ENCODE measurements at places on chromosomes 6 and 20.

DNA sequence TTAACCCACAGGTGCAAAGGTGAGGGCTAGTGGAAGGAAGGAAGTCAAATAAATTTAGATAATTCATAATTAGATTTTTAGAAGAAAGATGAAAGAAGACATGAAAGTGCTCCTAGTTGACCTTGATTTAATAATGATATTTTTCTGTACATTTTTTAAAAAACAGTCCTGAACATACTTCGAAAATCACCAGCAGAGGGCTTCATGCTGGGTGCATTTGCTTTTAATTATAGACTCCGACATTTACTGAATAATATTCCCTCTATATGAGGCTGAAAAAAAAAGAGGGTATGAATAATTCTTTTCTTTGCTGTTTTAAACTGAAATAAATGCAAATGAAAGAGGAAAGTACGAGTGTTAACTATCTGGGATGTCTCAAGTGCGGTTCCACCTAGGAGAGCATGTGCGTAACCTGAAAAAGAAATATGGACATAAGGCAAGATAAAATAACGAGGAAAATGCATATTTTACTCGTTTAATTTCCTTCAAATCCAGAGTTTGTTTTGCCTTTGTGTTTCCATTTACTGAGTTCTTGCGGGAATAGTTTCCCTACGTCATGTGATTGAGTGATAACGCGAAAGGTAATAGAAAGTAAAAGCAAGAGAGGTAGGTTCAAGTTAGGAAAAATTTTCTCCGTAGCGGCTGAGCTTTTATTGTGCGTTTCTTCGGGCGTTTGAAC lies 3.1 kb upstream of the TFAP2B start:
- DNase-seq, result no peak

DNA sequence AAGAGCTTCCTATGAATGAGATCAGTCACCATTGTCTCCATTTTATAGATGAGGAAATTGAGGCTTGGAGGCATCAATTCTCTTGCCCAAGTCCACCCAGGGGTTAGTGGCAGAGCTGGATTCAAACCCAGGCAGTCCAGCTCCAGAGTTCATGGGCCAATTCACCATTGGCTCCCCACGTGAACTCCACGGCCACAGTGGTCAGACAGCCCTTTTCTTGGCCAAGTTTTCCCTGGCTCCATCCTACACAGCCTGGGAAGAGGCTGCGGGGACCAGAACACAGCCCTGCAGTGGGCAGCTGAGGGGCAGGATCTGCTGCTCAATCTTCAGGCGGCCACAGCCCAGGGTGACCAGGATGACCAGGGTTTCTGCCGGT lies 20.5 kb downstream of the TGM2 start:
- DNase-seq, result no peak

- no peak for DNase-seq
These were observed 257.0 kb downstream of the NRN1 start for GRCh38 chr6:5749651-5750215.

DNA sequence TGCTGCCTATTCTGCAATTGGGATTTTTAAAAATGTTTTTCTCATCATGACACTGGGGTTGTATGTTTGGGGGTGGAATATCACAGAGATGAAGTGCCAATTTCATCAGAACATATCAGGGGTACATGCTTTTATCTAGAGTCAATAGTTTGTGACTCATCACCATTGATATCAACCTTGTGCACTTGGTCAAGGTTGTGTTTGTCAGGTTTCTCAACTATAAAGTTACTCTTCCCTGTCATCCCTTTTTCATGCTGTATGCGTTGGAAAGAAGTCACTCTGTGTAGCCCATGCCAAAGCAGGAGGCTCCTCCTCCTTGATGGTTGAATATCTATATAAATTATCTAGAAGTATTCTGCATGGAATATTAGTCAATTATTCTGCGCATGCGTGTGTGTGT lies 145.4 kb upstream of the TSHZ2 start:
- DNase-seq, result no peak

DNA sequence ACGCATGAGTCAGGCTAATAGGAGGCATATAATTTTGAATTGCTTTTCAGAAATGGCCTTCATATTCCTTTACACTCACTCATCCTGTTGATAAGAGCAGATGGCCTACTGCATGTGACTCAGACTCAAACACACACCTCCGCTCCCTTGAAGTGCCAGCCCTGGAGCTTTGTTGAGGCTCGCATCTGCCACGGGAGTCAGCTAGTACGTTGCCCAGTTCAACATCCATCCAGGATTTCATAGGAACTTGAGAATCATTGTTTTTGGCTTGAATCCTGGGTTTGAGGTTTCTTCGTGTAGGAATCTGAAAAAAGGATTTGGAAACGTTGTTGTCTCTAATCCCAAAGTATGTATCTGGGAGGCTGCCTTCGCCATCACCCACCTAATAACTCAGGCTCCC lies 87.4 kb upstream of the JAG1 start:
- DNase-seq, result no peak

DNA sequence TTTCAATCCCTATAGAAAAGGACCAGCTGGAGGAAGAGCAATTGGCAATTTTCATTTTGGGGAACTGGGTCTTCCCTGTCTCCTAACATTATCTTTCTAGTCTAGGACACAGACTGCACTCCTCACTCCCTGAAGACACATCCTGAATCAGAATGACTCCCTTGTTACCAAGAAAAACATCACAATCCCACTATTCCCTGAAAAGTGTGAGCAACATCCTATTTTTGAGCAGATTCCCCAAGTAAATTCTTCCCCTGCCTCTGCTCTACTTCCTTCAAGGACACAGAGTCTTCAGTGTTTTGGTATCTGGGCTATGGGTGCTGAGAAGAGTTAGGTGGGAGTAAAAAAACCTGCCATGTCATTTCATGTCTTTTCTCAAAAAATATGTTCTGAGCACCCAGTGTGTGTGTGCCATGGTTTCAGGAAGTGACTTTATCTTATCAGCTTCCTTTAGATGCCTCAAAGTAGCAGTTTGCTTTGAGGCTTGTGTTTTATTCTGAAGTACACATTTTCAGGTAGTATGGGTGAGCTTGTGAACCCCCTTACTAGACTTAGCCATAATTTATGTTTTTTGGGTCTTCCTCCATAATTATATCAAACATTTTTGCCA lies 12.4 kb downstream of the LAMA4 start:
- DNase-seq, result no peak

DNA sequence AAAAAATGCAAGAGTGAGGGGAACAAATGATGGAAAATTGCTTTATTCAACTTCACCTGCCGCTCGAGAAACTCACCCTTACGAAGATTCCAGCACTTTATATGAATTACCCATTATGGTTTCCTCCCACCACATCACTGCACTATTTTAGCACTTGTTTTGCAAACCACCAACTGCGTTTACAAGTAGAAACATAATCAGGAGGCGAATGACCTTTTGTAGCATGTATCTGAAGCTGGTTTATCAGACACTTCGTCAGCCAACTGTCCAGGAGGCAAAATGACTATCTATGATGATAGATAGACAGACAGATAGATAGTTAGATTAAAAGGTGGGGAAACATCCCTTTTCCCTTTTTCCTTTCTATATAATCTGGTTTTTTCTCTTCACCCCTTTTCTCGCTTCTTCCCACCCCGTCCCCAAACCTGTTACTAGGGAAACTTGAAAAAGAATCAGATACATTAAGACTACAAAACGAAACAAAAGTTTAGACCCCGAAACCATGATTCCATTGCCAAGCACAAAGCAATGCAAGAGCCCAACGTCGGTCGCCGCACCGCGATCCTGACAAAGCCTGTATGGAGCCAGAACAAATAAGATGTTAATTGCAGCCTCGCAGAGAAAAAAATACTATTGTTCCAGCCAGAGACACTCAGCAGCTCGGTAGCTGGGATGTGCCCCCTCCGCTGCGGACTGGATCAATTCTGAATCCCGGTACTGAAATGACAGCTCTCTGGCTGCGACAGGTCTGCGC lies 933 bp upstream of the ADGRB3 start:
- no peak for DNase-seq

GRCh38 chr20:21719592-21720214 lies 14.2 kb downstream of the PAX1 start:
- DNase-seq, result no peak

DNA sequence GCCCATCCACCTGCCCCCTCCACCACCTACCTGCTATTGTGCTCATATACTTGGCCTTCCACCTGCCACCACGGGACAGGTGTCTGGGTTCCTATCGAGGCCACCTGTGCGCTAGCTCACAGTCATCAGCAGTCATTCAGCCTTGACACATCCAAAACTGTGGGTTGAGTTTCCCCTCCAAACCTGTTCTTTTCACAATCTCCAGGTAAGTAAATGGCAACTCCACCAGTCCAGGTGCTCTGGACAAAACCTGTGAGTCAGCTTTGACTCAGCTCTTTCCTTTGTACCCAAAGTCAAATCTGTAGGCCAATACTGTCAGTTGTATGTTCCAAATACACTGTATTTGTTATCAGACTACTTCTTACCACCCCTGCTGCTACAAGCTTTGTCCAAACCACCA lies 52.6 kb downstream of the SPTLC3 start:
- no peak for DNase-seq

GRCh38 chr6:74753883-74754600 lies 451.8 kb downstream of the COL12A1 start:
- DNase-seq, result no peak

DNA sequence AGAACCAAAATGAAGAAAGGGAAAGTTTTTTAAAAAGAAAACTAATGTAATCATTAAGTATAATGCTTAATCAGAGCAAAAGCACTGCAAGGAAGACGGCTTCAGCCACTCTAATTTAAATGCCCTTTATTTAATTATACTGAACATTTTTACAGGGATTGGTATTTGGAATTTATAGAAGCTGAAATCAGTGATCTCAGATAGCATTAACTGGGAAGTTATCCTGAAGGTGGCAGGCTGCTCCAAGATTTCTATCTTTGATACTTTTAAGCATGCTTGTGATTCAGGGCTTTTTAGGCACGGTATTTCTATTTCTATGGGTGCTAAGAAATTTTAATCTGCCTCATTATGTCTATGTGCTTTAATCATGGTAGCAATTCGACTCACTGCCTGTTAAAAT lies 1.3 kb upstream of the NDUFAF4 start:
- no peak for DNase-seq

DNA sequence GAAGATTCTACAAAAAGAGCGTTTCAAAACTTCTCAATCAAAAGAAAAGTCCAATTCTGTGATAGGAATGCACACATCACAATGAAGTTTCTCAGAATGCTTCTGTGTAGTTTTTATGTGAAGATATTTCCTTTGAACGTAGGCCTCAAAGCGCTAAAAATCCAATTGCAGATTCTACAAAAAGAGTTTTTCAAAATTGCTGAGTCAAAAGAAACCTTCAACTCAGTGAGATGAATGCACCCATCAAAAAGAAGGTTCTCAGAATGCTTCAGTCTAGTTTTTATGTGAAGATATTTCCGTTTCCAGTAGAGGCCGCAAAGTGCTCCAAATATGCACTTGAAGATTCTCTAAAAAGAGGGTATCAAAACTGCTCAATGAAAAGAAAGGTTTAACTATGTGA lies 319.7 kb upstream of the DEFB115 start:
- no peak for DNase-seq

DNA sequence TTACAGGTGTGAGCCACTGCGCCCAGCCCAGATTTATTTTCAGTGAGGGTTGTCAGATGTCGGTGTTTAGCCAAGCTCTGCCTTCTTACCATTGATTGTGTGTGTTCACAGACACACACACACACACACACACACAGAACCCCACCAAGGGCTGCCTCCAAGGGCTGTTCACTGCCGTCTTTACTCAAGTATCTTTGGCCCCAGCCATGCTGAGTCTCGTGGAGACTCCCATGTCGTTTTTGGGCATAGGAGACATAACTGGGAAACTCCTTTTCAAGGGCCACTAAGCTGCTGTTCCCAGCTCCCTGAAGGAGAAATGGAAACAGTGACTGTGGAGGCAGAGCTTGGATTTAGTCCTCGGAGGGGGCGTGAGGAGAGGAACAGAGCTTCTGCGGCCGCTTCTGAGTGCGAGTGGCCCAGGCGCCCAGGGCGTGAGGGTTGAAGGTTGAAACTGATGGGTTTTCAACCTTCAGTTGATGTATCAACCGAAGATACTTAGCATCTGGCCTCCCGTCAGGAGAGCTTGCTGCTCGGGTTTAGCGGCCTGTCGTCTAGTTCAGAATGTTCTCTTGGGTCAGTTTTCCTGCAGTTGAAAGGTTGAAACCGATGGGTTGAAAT lies 243.6 kb downstream of the TTLL2 start:
- DNase-seq, result no peak

DNA sequence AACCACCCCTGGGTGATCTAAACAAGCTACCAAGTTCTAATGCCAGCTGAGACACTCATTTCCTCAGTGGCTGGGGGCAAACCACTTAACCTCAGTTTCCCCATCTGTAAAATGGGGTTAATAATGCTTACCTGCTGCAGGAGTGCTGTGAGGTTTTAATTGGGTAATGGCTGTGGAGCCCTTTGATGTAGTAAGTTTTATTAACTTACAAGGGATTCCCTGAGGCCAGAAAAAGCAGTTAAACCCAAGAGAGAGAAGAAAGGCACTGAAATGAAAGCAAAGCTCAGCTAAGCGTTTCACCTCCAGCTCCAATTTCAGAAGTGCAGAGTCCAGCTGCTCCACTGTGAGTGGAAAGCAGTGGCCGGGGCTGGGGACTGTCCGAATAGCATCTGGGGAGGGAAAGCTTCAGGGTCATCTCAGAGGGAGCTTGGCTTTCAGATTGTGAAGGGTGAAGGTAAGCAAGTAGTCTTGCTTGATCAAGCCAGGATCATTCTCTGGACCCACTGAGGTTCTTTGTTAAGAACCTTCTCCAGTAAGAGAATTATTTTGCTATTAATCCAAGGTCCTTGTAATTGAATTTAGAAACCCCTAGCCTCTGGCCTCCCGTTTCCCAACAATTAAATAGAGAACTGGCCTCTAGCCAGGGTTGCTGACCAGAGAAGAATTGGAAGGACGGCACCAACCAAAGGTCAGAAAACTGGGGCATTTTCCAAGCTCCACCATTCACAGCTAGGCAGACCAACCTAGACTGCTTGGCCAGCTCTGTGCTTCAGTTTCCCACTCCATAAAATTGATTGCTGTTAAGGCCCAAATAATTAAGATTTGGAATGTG lies 20.9 kb upstream of the TCP11 start:
- DNase-seq, result no peak

DNA sequence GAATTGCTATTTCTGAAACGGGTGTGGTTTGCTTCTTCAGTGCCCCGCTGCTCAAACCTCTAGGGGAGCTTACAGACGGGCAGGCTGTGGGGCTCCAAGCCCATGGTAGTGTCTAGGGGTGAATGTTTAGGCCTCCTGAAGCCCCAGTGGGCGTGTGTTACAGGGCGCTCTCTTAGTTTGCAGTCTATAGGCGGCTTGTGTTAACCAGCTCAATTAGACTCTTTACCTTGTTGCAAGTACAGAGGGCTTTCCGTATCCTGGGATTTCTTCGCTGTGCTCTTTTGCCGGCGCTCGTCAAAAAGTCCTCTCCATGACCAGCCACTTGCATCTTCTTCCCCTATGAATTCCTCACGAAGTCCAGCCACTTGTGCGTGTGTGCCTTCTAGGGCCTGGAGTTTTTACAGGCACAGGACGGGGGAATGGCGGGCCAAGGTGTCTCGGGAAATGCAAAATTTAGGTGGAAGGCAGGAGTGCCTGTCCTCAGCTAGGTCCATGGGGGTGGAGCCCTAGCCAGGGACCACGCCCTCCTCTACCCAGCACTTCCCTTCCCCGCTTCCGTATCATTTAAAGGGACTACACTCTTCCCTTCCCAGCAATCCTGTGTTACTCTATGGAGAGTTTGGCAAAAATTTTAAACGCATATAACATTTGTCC lies 94.5 kb downstream of the HTR1B start:
- DNase-seq, result no peak

- no peak for DNase-seq
These were observed 79.3 kb upstream of the SOX4 start for GRCh38 chr6:21514288-21514687.
